Endodermal cell (in vitro differentiated cells): ENCODE measurements at places on chromosomes 7 and 10. TPM values are rescaled to one million over a fixed set of nuclear protein-coding genes. Genes with fewer than 3 reads are reported as not detected.

CPA4 gene
- not detected in 3 replicates for total RNA-seq

TRIM50 gene
- total RNA-seq: 0.33 TPM in 1 of 3 replicates, not detected in the others

DLX5 gene
- total RNA-seq: not detected in 3 replicates

DNA sequence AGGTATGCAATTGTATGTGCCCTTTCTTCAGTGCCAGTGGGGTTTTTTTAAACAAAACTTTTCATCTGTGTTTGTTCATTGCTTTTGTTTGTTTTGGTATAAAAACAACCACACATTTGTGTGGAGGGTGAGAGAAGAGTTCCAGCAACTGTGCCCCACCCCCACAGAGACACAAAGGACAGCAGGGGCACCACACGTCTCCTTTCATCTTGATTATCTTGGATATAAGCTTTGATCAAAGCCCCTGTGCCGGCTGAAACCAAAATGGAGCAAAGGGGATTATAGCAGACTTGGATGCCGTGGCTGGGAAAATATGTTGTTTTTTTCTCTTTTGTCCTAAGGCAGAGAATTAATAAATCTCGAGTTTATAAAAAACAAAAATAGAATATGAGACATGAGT lies 111.8 kb upstream of the RSU1 start:
- no peak overlapping the region for H3K4me3 ChIP-seq
- H3K4me1 ChIP-seq: peaks cover 4% of the 10 kb centered on the region
- H3K27ac ChIP-seq: no peak overlapping the region
- H3K27me3 ChIP-seq: no peaks in the 10 kb centered on the region
- DNase-seq: peak; percentile 55

DNA sequence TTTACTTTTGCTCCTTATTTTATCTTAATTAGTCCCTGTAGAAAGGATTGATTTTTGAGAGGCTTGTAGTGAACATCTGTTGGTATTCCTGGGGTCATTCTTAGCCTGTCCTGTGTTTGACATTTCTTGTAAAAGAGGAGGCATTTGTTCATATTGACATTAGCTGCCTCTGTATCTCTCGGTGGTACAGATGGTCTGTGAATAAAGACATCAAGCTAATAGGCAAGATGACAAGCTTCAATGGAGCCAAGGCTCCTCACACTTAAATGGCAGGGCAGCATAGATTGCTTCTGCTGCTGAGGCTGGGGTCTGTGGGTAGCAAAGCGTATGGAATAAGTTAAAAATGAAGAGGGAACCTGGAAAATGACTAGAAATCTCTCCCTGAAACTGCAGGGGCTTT lies 687.6 kb downstream of the LRMDA start:
- H3K27me3 ChIP-seq: no peaks in the 10 kb centered on the region
- H3K36me3 ChIP-seq: no peaks in the 10 kb centered on the region
- no peak for DNase-seq
- no peak overlapping the region for H3K4me3 ChIP-seq
- peaks cover 7% of the 10 kb centered on the region for H3K4me1 ChIP-seq
- H3K27ac ChIP-seq: no peak overlapping the region

- DNase-seq: no peak
- H3K27ac ChIP-seq: no peak overlapping the region
- no peaks in the 10 kb centered on the region for H3K4me1 ChIP-seq
- H3K4me3 ChIP-seq: no peak overlapping the region
Observed at GRCh38 chr7:25885057-25885576, 266.9 kb upstream of the NFE2L3 start.

DNA sequence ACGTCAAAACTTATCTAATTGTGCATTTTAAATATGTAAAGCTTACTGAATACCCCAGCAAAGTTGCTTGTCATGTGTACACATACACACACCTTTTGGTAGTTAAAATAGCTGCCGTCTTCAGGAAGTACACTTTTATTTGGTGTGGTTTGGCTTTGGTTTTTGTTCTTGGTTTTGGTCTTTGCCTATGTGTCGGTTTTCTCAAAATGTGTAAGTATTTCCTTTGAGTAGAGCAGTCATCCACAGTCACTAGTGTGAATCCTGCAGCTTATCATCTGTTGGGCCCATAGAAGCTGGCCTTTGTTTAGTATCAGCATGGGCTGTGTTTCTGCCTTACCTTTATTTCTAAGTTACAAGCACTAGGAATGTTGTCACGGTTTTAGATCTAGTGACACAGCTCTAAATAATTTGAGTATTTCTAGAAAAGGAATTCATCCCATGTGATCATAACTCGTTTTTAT lies 35.3 kb downstream of the NET1 start:
- H3K27me3 ChIP-seq: no peaks in the 10 kb centered on the region
- H3K4me3 ChIP-seq: peak overlapping the region; percentile 86
- peaks cover 6% of the 10 kb centered on the region for H3K4me1 ChIP-seq
- no peak for DNase-seq
- peaks cover 12% of the 10 kb centered on the region for H3K36me3 ChIP-seq

DNA sequence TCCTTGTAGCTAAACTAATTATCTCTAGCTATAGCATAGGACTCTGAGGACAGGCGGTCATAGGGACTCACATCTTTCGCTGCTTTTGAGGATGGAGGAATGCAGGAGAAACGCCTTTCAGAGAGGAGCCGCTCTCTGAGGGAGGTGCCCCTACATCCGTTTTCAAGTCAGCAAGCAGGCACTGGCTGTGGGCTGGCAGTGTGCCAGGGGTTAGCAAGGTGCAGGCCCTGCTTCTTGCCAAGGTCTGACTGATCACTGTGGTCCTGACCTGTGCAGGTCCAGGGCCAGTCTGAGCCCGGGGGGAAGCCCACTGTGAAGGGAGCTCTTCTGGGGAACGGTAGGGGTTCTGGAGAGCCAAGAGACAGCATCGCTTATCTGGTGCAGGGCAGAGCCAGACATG lies 89.4 kb downstream of the SH3PXD2A start:
- peaks cover 3% of the 10 kb centered on the region for H3K36me3 ChIP-seq
- no peak for DNase-seq
- no peak overlapping the region for H3K4me3 ChIP-seq
- H3K27ac ChIP-seq: no peak overlapping the region
- H3K27me3 ChIP-seq: no peaks in the 10 kb centered on the region
- peaks cover 6% of the 10 kb centered on the region for H3K4me1 ChIP-seq

- peaks cover 5% of the 10 kb centered on the region for H3K27me3 ChIP-seq
- H3K27ac ChIP-seq: no peak overlapping the region
- H3K36me3 ChIP-seq: no peaks in the 10 kb centered on the region
- H3K4me3 ChIP-seq: no peak overlapping the region
- DNase-seq: no peak
- no peaks in the 10 kb centered on the region for H3K4me1 ChIP-seq
Observed at GRCh38 chr10:123624086-123624485, 42.1 kb upstream of the GPR26 start.

DNA sequence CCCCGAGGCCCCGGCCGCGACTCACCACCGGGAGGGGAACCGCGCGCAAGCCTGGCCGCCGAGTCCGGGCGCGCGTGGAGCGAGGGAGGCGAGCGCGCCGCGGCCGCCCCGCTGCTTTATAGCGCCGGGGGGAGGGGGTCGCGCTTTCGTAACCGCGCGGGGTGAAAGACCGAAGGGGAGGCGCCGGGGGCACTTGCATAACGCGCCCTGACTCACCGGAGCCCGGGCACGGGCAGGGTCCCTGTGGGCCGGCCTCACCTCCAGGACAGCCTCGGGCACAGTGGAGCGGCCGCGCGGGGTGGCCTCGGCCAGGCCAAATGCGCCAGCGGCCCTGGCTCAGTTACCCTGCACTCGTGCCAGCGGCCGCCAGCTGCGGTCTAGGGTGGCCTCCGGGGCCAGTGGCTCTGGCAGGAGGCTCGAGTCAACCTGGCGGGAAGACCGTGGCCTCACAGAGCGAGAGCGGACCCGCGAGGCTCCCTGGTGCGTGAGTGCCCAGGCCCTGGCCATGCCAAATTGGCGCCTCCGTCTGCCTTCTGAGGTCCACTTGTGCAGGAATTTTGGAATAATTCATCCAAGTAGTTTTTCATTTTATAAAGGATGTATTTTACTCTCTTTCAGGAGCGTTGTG lies at the start of gene RBP4:
Gene RBP4 (minus strand): TSS at position 90 of the 628 bp plus-strand sequence. CDS start 207 bp downstream, outside the sequence.
- no peaks in the 10 kb centered on the region for H3K4me1 ChIP-seq
- H3K36me3 ChIP-seq: no peaks in the 10 kb centered on the region
- DNase-seq: no peak

GRCh38 chr7:149838992-149839408 lies 825 bp downstream of the ZNF862 start:
- H3K27ac ChIP-seq: no peak overlapping the region
- H3K4me3 ChIP-seq: peak overlapping the region; percentile 96
- H3K4me1 ChIP-seq: peaks cover 10% of the 10 kb centered on the region
- no peaks in the 10 kb centered on the region for H3K36me3 ChIP-seq
- H3K27me3 ChIP-seq: peaks cover 41% of the 10 kb centered on the region

GRCh38 chr10:124164264-124164663 lies 70.9 kb upstream of the CHST15 start:
- no peak overlapping the region for H3K4me3 ChIP-seq
- no peak for DNase-seq
- H3K36me3 ChIP-seq: no peaks in the 10 kb centered on the region
- no peaks in the 10 kb centered on the region for H3K4me1 ChIP-seq
- no peaks in the 10 kb centered on the region for H3K27me3 ChIP-seq
- H3K27ac ChIP-seq: no peak overlapping the region

GRCh38 chr10:79074732-79075131 lies 6.0 kb downstream of the ZMIZ1 start:
- H3K27ac ChIP-seq: no peak overlapping the region
- H3K4me3 ChIP-seq: no peak overlapping the region
- no peak for DNase-seq
- H3K36me3 ChIP-seq: no peaks in the 10 kb centered on the region

DNA sequence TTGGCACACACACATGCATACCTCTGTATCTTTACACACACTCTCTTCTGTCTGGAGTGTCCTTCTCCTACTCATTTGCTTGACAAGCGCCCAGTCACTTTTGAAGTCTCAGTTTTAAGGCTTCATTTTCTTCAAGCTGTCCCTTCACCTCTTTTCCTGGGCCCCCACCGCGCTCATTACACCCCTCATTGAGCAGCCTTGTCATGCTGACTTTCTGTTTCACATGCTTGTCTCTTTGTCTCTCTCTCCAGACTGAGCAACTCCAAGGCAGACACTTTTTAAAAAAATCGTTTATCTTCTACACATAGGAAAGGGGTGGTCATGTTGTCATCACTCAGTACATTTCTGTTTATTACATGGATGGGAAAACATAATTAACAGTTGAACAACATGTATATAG lies 225.2 kb upstream of the FZD1 start:
- no peak for DNase-seq
- H3K4me1 ChIP-seq: no peaks in the 10 kb centered on the region
- H3K27ac ChIP-seq: no peak overlapping the region
- H3K27me3 ChIP-seq: no peaks in the 10 kb centered on the region
- H3K36me3 ChIP-seq: no peaks in the 10 kb centered on the region

DNA sequence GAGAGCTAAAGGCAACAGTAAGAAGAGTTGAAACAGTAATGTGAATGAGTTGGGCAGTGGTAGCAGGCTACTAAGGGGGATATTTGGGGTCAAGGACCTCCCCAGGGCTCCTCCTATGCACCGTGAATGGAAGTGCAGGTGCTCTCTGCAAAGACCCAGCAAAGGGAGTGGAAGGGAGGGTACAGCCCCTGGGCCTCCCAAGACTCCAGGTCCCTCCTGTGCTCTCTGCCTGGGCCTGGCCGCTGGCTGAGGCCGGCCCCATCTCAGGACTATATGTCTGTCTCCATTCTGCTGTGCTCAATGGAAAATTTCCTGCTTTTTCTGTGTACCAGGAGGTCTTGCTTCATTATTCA lies 372.1 kb upstream of the MKI67 start:
- no peaks in the 10 kb centered on the region for H3K4me1 ChIP-seq
- no peak for DNase-seq
- no peak overlapping the region for H3K27ac ChIP-seq
- H3K36me3 ChIP-seq: no peaks in the 10 kb centered on the region
- H3K27me3 ChIP-seq: no peaks in the 10 kb centered on the region

DNA sequence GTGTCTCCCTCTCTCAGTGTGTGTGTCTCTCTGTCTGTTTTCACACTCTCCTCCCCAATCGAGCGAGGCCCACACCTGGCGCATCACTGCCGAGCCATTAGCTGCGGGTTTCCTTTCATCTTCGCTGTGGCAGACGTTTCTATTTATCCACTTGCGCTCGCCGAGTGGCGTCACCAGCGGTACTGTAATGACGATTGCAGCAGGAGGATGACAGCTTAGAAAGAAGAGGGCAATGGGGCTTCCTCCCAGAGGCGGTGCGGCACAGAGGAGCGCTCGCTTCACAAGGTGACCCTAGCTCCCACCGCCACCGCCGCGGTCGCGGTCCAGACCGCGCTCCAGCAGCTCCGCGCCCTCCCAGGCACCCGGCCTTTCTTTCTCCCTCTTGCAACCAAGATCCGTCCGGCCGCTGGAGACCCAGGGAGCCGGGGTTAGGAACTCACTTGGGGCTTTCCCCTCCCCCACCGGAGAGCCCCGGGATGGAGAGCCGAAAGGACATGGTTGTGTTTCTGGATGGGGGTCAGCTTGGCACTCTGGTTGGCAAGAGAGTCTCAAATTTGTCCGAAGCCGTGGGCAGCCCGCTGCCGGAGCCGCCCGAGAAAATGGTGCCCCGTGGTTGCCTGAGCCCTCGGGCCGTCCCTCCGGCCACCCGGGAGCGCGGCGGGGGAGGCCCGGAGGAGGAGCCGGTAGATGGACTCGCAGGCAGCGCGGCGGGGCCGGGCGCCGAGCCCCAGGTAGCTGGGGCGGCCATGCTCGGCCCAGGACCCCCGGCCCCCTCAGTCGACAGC lies at the start of gene EVX1:
Gene EVX1 (plus strand): TSS at position 248 of the 785 bp plus-strand sequence. CDS start 229 bp downstream, at position 477.
- peaks cover 100% of the 10 kb centered on the region for H3K27me3 ChIP-seq
- H3K4me3 ChIP-seq: peak within 1 kb of the TSS; percentile 74
- peaks cover 9% of the 10 kb centered on the region for H3K4me1 ChIP-seq
- peak; percentile 82 for DNase-seq

DNA sequence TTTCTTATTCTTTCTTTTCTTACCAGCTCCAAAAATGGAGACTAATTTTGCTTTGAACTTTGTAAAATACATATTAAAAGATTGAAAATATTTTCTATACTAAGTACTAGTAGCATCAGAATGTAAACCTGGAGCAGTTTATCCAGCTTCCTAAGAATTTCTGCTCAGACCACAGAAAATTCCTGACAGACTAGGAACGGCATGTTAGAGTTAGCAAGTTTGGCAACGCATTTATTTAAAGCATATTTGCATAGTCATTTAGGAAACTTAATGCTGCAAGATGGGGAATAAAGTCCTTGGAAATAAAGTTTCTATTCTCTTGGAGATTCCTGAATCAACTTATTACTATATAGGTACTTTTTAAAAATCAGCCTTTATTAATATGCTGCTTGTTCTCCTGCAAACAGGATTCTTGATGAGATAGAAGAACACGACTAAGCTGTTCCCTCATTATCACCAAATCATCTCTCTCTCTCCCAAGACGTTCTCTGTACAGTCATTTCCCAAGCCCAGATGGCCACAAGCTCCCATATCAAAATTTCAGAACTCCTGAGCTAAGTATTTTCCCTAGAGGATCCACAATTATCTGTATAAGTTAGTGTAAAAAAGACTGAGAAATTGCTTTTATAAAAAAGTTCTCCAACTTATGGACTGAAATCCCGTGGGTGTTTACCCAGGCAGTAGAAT lies 305.8 kb upstream of the NEBL start:
- no peaks in the 10 kb centered on the region for H3K36me3 ChIP-seq
- no peak overlapping the region for H3K4me3 ChIP-seq
- DNase-seq: no peak
- H3K4me1 ChIP-seq: no peaks in the 10 kb centered on the region
